ENCODE measurements at places on chromosomes 2 and 18.

DNA sequence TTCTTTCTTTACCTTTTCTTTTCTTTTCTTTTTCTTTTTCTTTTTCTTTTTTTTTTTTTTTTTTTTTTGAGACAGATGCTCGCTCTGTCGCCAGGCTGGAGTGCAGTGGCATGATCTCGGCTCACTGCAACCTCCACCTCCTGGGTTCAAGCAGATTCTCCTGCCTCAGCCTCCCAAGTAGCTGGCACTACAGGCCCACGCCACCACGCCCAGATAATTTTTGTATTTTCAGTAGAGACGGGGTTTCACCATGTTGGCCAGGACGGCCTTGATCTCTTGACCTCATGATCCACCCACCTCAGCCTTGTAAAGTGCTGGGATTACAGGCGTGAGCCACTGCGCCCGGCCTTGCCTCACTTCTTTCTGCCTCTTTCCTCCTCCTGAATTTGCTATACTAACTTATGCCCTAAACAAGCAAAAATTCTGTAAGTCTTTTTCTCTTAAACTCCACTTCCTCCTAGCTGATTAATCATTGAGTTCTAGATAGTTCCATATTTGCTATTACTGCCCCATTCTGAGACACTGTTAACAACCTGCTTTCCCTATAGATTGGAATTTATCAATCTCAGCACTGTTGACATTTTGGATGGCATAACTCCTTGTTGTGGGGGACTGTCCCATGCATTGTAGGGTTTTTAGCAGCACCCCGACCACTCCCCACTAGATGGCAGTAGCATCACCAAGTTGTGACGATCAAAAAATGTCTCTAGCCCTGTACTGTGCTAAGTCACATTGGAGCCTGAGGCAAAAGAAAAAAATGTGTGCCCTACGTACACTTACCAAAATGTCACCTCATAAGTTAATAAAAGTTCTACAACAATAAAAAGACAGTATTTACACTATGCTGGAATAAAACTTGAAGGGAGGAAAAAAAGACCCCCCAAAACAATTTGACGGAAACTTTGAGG, 16.4 kb upstream of the THADA start:
- peak; percentile 76 for DNase-seq

- DNase-seq: no peak
Observed at GRCh38 chr2:239884875-239885274, 140.3 kb downstream of the NDUFA10 start.

DNA sequence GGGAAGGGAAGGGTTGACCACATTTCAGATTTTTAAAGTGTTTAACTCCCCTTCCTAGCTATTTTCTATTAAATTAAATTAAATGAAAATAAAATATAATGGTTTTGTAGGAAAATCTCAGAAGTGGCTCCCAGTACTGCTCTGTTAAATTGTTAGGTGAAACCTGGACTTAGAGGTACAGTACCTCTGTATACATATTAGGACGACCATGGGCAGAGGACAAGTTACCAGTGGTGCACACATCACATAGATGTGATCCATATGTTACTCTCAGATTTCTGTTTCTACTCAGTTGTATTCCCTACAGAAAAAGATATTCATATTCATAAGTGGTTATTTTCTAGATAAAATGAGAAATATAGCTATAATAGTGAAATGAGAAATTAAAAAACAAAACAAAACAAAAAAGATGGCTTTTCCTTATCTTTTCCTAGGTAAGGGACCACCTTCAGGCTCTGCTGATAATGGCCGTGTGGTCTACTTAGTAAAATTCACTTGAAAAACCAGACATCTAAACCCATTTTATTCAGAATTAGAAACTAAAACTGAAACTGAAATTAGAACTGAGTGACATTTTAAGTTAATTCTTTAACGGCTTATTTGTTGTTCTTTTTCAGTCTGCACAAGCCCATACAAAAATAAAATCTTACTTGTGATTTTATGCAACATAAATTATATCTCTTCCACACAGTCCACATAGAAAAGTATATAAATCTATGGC, 832.5 kb upstream of the CHAC2 start:
- no peak for DNase-seq

DNA sequence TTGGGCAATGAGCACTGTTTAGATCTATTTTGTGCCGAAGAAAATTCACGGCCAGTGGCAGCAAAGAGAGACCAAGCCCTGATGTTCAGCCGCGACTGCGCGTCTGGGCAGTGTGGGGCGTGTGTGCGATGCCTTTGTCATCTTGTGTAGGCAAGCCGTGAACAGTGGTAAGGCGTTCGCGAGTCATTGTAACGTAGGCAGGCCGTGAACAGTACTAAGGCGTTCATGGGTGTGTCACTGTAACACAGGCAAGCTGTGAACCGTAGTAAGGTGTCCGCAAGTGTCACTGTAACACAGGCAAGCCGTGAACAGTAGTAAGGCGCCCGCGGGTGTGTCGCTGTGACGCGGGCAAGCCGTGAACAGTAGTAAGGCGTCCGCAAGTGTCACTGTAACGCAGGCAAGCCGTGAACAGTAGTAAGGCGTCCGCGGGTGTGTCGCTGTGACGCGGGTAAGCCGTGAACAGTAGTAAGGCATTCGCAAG, 99.9 kb downstream of the NFATC1 start:
- DNase-seq: no peak

- DNase-seq: no peak
Observed at GRCh38 chr2:230790981-230791380, 73.8 kb upstream of the ITM2C start.

DNA sequence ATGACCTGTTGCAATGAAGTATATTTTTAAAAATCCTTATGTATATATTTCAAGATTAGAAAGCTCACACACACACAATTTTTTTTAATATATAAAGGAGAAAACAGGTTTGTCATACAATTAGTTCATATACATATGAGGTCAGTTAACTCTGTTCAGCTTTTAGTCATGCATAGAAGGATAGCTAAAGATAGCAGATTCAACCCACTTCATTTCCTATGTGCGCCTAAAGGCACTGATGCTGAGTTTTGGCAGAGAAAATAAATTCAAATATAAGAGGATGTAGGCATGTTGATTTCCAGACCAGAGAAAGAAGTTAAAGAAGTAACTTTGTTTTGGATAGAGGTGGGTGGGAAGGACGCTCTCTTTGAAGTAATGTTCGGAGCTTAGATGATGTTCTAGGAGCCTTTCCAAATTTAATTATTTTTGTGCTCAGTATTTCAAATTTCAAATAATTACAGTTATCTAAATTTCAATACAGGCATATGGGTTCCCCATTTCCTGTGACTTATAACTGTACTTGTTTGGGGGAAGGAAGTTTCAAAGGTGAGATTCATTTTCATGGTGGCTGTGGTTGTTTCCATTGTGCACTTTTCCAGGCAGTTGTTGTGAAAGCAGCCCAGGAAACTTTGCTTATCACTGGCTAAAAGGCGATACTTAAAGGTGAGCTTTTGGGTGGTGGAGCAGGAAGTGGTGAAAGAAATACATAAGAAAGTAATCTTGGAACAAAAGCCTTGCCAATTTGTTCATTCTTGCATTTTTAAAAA, 523.4 kb upstream of the FANCL start:
- DNase-seq: no peak

- DNase-seq: no peak
Observed at GRCh38 chr2:239669181-239669898, 268.5 kb upstream of the HDAC4 start.

- DNase-seq: no peak
Observed at GRCh38 chr2:96903815-96904214, 33.9 kb upstream of the SEMA4C start.

GRCh38 chr18:48866028-48866733, 84.6 kb downstream of the SMAD7 start:
- no peak for DNase-seq

- peak; percentile 25 for DNase-seq
Observed at GRCh38 chr2:190911813-190912212, 31.2 kb downstream of the GLS start.

DNA sequence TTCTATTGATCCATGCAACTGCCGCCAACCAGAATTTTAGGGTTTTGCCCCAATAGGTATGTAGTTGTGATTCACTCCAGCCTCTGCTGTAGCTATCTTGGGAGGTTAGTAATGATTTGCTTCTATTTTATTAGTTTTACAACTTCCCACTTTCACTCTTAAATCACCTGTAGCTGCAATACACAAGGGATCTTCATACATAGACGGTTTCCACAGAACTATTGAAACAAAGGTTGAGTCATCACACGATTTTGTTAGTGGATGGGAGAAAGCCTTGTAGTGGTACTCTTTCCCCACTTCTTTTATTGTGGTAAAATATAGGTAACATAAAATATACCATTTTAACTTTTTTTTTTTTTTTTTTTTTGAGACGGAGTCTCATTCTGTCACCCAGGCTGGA, 104.2 kb upstream of the SPRED2 start:
- no peak for DNase-seq

- DNase-seq: no peak
Observed at GRCh38 chr18:36183033-36183432, 4.3 kb upstream of the MOCOS start.

GRCh38 chr2:218859556-218859987, at the start of gene WNT6:
Gene WNT6 (plus strand): TSS chr2:218859805. CDS start chr2:218860038, 233 bp downstream.
- peak; percentile 7 for DNase-seq

Data from CD4-positive, alpha-beta T cell treated with Interleukin-4 for 1 hour (primary cell).